ENCODE measurements at places on chromosomes 6 and 20. TPM values are rescaled to one million over a fixed set of nuclear protein-coding genes. Genes with fewer than 3 reads are reported as not detected.
A peak's percentile ranks its signal among the peaks of the same experiment; 100 is the strongest.

The TREML4 gene
- not detected for total RNA-seq

DNA sequence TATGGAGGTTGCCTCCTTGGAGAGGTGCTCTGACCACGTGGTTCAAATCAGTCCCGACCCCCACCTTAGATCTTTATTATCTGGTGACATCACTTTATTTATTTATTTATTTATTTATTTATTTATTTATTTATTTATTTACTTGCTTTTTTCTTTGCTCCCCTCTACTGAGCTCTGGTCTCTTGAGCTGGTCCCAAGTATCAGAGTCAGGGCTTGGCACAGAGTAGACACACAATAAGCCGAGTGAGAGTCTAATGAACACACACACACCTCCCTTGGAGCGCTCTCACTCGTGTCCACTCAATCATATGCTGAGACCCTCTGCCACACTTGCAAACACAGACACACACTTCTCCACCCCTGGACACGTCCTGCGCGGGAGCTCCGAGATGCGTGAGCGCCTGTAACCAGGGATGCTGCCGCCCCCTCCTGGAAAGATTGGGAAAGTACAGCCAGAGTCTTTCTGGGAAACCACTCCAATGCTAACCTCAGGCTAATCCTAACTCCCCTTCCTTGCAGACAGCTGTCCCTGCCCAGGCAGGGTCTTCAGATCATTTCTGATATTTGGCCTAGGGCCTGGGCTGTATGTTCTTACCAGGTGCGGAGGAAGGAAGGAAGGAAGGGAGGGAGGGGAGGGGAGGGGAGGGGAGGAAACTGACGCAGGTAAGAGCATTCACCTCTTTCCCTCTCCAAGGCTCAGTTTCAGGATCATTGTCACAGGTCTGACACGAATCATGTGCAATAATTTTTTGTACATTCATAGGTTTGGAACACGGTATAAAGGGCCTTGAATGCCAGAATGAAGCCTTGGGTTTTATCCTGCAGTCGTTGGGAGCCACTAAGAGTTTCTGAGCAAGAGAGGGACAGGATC lies 70.9 kb downstream of the STK35 start:
- no peak overlapping the region for H3K4me3 ChIP-seq
- H3K27me3 ChIP-seq: peaks cover 32% of the 10 kb centered on the region
- H3K4me1 ChIP-seq: peaks cover 3% of the 10 kb centered on the region
- no peak overlapping the region for H3K27ac ChIP-seq
- peak; percentile 53 for DNase-seq

The OR2B6 gene
- not detected for total RNA-seq

DNA sequence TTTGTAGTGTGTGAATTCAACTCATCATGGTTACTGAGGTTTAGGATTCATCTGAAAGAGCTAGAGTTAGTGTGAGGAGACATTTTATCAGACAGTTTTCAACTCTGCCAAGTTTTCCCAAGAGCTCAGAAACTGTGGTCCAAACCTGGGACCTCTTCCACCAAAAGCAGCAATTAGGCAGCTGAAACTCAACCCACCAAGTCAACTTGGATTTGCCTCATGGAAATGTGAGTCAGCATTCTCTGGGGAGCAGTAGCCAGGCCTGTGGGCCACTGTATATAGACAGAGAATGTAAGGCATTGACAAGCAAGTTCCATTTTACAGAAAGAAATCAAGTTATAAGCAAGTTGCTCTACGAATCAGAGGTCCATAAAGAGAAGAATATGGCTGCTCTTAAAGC lies 178.8 kb upstream of the HDDC2 start:
- no peak for DNase-seq
- H3K27me3 ChIP-seq: no peaks in the 10 kb centered on the region
- no peak overlapping the region for H3K4me3 ChIP-seq
- H3K27ac ChIP-seq: no peak overlapping the region

GRCh38 chr6:15522427-15522826 lies 140.4 kb downstream of the DTNBP1 start:
- no peaks in the 10 kb centered on the region for H3K27me3 ChIP-seq
- no peak overlapping the region for H3K27ac ChIP-seq
- peaks cover 88% of the 10 kb centered on the region for H3K36me3 ChIP-seq
- no peak overlapping the region for H3K4me3 ChIP-seq
- DNase-seq: no peak

DNA sequence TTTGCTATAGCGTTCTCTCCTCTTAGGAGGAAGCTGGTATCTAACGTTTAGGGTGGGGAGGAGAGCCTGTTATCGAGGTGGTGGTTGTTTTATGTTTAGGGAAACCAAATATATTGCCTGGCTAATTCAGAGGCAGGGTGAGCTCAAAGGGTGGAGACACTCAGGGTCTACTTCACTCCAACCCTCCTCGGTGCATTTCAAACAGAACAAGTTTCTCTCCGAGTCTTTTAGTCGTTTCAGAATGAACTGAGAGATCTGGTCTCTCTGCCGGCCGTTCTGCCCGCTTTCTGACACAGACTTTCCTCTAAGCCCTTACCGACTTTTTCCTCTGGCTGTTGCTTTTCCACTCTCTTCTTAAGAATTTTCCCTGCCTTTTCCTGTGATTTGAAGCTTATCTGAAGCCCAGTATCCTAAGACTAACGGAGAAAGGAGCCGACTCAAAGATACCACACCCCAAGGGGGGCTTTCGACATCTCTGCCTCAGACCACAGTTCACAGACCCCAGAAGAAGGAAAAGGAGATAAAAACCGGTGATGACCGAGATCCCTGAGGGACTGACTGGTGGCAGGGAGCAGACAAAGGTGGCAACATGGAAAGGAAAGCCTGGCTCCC lies 865 bp downstream of the STK38 start:
- H3K27ac ChIP-seq: peak overlapping the region; percentile 96
- no peaks in the 10 kb centered on the region for H3K36me3 ChIP-seq
- H3K4me1 ChIP-seq: peaks cover 25% of the 10 kb centered on the region
- H3K4me3 ChIP-seq: peak overlapping the region; percentile 93

DNA sequence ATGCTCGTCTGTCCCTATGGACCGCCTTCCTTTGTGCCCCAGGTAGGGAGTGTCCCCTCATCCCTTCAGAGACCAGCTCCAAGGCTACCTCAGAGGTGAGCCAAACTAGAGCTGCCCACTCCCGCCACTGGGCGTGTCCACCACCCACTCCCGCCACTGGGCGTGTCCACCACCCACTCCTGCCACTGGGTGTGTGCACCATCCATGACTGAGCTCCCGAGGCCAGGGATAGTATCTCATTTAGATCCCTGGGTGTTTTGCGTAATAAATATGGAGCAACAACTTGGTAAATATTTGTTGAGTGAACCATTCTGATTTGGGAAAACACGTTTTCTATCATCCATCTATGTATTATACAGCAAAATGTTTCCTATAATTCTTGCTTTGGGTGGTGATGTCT lies 68.8 kb downstream of the ZBTB2 start:
- H3K4me1 ChIP-seq: peaks cover 72% of the 10 kb centered on the region
- no peak for DNase-seq
- no peaks in the 10 kb centered on the region for H3K27me3 ChIP-seq
- peaks cover 36% of the 10 kb centered on the region for H3K36me3 ChIP-seq
- H3K4me3 ChIP-seq: no peak overlapping the region
- peak overlapping the region; percentile 83 for H3K27ac ChIP-seq

The SLC22A1 gene
- total RNA-seq: 2.4 TPM

DNA sequence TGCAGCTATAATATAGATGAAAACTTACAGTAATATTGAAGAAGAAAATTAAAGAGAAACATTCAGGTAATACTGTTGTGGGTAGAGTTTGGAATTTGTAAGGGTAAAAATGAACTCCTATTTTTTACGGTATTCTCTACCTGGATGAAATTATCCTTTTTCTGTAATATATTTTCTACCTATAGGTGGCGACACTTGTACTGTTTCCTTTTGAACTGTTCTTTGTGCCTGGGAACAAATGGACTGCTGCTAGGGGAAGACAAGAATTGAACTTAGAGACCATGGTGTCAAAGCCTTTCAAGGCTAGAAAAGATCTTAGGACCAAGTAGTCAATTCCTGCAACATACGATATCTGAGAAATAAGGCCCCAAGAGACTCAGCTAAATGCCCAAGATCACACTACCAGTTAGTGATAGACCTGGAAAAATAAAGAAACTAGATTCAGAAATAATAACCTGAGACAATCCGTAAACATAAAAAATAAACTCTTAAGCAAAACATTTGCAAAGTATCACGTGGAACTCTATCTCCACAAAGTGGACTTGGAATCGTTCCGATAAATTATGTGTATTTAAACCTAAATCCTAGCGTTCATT lies 383.8 kb downstream of the TFAP2A start:
- no peaks in the 10 kb centered on the region for H3K36me3 ChIP-seq
- no peak overlapping the region for H3K4me3 ChIP-seq

DNA sequence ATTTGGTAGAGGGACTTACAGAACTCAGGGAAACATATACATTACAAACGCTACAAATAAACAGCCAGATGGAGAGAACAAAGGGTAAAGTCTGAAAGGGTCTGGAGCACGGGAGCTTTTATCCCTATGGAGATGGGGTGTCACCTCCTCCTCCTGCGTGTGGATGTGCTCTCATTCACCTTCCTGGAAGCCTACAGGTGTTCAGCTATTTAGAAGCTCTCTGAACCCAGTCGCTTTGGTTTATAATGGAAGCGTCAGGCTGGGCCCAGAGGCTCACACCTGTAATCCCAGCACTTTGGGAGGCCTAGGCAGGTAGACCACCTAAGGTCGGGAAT lies 17.7 kb upstream of the ITCH start:
- no peaks in the 10 kb centered on the region for H3K27me3 ChIP-seq
- H3K27ac ChIP-seq: no peak overlapping the region
- H3K36me3 ChIP-seq: no peaks in the 10 kb centered on the region
- no peak overlapping the region for H3K4me3 ChIP-seq
- peaks cover 2% of the 10 kb centered on the region for H3K4me1 ChIP-seq

- H3K36me3 ChIP-seq: no peaks in the 10 kb centered on the region
- no peak overlapping the region for H3K27ac ChIP-seq
- peaks cover 44% of the 10 kb centered on the region for H3K4me1 ChIP-seq
- no peak overlapping the region for H3K4me3 ChIP-seq
- no peak for DNase-seq
- no peaks in the 10 kb centered on the region for H3K27me3 ChIP-seq
Measured at GRCh38 chr6:20708367-20709124, 174.3 kb downstream of the CDKAL1 start.

DNA sequence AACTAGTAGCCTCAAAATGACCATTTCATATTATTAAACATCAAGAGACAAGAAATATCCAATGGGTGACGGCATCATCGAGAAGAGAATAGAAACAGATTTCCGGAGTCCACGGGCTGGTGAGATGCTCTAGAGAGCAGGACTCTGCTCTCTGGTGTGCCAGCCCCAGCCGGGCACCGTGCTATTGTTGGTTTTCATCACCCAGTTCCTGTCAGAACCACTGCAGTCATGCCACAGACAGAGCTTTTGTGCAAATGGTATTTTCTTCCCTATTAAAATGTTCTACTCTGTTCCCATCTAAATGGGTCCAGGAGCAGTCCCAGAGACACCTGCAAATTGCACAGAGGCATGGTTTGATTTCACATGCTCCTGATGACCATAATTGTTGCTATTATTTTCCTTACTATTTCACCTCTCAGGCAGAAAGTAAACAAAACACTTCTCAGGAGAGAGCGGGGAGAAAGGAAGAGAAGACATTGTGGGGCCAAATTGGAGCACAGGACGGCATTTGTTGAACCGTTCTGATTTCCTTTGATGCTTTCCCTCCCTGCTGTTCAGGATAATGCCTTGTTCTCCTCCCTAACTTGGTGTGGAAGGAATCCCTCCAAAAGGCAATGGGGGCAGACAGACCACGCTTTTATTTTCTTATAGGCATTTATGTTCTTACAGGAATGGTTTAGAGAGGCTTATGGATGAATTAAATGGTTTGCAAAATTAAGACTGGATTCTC lies 11.4 kb upstream of the RAMACL start:
- H3K4me3 ChIP-seq: no peak overlapping the region
- H3K27ac ChIP-seq: no peak overlapping the region
- H3K27me3 ChIP-seq: no peaks in the 10 kb centered on the region
- no peaks in the 10 kb centered on the region for H3K4me1 ChIP-seq
- H3K36me3 ChIP-seq: peaks cover 1% of the 10 kb centered on the region

DNA sequence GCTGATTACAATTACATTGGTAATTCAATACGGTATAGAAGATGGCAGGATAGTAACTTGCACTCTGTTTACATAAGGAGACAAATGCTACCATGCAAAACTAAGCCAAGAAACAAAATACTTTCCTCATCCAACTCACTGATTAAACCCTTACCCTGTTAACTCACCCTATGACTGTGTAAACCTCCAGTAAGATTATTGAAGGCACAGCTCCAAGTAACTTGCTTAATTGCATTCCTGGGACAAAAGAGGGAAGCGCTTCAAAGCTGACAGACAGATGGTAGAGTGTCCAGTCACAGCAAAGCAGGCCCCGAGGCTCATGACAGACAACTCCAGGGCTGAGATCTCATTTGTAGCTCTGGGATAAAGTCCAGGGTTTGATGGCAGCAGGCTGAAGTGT lies 6.9 kb upstream of the KIF16B start:
- DNase-seq: no peak
- H3K36me3 ChIP-seq: no peaks in the 10 kb centered on the region
- peaks cover 12% of the 10 kb centered on the region for H3K4me1 ChIP-seq
- H3K4me3 ChIP-seq: no peak overlapping the region
- peak overlapping the region; percentile 20 for H3K27ac ChIP-seq

DNA sequence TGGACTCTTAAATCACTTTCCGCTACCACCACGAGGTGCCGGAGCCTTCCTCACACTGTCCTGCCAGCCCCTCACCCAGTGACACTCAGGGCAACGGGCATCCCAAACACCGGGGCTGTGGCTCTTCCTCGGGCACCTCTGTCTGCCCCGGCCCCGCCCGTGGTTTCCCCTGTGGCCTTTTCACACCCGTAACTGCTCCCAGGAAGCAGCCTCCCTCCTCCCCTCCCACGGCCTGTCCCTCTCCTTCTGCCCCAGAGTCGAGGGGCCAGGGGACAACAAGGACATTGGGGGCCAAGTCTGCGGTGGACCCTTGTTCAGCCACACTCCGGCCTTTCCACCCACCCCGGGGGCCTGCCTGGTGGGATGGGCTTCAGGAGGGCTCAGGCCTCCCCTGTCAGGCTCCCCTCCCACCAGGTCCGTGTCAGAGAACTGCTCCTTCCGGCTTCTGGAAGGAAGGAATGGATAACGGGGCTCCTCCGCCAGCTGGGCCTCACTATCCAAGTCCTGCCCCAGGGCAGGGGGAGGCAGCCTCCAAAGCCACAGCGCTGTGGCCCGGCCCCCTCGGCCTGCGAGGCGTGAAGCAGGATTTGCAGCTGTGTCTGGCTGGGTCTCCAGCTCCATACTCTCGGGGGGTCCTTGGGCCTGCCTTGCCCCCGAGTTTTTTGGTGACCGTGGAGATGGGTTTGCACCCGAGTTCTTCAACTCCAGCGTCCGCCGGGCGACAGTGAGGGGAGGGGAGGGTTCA lies 54.7 kb upstream of the CHRNA4 start:
- no peaks in the 10 kb centered on the region for H3K36me3 ChIP-seq
- no peaks in the 10 kb centered on the region for H3K4me1 ChIP-seq
- no peak overlapping the region for H3K4me3 ChIP-seq
- H3K27ac ChIP-seq: no peak overlapping the region
- no peak for DNase-seq
- peaks cover 11% of the 10 kb centered on the region for H3K27me3 ChIP-seq

- H3K4me3 ChIP-seq: no peak overlapping the region
- H3K4me1 ChIP-seq: no peaks in the 10 kb centered on the region
- no peaks in the 10 kb centered on the region for H3K36me3 ChIP-seq
- H3K27me3 ChIP-seq: peaks cover 20% of the 10 kb centered on the region
- no peak overlapping the region for H3K27ac ChIP-seq
Measured at GRCh38 chr6:43290905-43291355, 7.1 kb upstream of the SLC22A7 start.

The BPIFB2 gene
- not detected for total RNA-seq

The TSBP1 gene
- not detected for total RNA-seq

The CDK19 gene
- 38.9 TPM for total RNA-seq

The CD24 gene
- 377 TPM for total RNA-seq

- H3K36me3 ChIP-seq: no peaks in the 10 kb centered on the region
- peaks cover 19% of the 10 kb centered on the region for H3K4me1 ChIP-seq
- no peak overlapping the region for H3K27ac ChIP-seq
- no peak for DNase-seq
- no peak overlapping the region for H3K4me3 ChIP-seq
Measured at GRCh38 chr20:53202777-53203176, 230.6 kb downstream of the TSHZ2 start.
